Stimulated activated CD4-positive, alpha-beta T cell treated with anti-CD3 and anti-CD28 coated beads, Interleukin-1b, Interleukin-23, amount 100 ng/mL, for 4 hours (primary cell): ENCODE measurements at places on chromosomes 6 and 20.

GRCh38 chr6:139472351-139473015, 98.0 kb upstream of the CITED2 start:
- DNase-seq = no peak

DNA sequence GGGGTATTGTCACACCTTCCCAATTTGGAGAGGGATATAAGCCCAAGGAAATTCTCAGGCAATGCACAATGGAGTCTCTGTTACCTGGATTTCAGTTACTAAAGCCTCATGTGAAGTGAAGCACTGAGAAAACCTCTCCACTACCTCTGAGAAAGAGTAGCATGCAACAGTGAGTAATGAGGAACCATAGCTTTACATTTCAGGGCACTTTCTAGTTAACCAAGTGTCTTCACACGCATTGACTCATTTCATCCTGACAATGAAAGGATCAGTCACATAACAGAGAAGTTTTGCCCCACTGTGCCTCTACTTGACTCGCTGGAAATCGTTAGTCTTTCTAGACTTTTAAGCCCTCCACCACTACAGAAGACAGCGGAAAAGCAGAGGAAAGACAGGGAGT, 86.2 kb upstream of the ARID1B start:
- no peak for DNase-seq

GRCh38 chr20:3663031-3663701, at the start of gene GFRA4:
GFRA4 (minus strand) TSS chr20:3663399; CDS start chr20:3663399, 0 bp downstream.
- no peak for DNase-seq

DNA sequence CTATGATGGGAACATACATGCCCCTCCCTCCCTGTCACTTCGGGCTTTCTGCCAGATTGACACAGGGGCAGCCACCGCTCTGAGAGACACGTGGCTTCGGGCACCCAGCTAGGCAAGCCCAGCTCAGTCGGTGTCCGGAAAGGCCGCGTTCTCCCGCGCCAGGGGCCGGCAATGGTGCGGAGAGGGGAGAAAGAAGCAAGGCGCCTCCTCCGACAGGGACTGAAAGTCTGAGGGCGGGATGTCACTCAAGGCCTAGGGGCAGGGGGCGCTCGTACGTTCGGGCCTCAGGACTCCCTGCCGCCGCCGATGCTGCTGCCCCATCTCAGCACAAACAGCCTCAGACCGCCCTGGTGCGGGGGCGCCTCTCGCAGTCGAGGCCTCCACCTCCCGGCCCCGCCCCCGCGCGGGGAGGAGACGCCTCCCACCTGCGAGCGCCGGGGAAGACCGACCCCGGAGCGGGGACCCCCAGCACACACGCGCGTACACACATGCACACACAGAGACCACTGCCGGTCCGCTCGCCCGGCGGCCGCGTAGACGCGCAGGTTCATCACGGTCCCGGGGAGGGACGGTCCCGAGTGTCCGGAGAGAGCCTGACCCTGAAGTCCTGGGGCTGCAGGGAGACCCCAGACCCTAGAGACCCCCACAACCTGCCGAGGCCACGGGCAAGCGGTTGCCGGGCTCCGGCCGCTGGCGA, 1.9 kb downstream of the GRM4 start:
- peak; percentile 42 for DNase-seq

GRCh38 chr6:127907960-127908640, 7.2 kb upstream of the THEMIS start:
- DNase-seq = no peak

- DNase-seq = no peak
These were observed 18.4 kb upstream of the TNFAIP3 start for GRCh38 chr6:137848672-137849071.

GRCh38 chr6:156269751-156270369, 507.3 kb upstream of the ARID1B start:
- DNase-seq = no peak

GRCh38 chr6:37862430-37862829, 42.9 kb downstream of the ZFAND3 start:
- no peak for DNase-seq
